Osteocyte (in vitro differentiated cells): ENCODE measurements at places on chromosomes 5 and 9. TPM values are rescaled to one million over a fixed set of nuclear protein-coding genes. Genes with fewer than 3 reads are reported as not detected.

GRCh38 chr5:32421075-32421474 is 23.5 kb downstream of the ZFR start:
- DNase-seq, result no peak

- no peak for DNase-seq
Measured at GRCh38 chr5:60668686-60669304, 31.2 kb downstream of the DEPDC1B start.

DNA sequence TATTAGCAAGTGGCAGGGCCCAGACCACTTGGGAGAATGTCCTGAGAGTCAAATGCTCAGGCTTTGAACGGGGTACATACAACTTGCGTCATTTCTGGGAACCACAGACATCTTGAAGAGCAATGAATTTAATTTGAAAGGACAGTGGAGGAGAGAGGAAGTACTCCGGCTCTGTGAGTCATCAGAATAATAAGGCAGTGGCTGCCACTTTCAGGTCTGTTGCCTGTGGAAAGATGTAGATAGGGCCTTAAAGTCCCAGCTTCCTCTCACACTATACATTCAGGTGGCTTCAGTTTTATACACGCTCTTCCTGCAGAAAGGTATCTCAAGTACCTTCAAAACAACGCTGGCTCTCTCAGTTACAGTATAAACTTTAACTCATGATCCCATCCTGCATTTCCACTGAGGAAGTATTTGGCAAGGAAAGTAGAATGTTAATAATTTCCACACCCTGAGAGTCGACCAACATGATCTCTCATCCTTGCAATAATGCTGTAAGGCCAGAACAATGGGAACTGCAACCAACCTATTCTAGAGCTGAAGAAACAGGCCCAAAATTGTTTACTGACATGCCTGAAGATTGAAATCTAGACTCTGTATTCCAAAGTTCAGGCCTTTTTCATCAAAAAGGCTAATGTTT is 6.8 kb upstream of the PRUNE2 start:
- DNase-seq, result no peak

GRCh38 chr9:99134893-99135341 is 30.0 kb downstream of the TGFBR1 start:
- no peak for DNase-seq

ZNF189 gene
- 17.3 and 19.0 TPM in 2 replicates for total RNA-seq

PCDHB12 gene
- 1.9 and 2.2 TPM in 2 replicates for total RNA-seq

SLC2A8 gene
- 18.2 and 18.7 TPM in 2 replicates for total RNA-seq

DNA sequence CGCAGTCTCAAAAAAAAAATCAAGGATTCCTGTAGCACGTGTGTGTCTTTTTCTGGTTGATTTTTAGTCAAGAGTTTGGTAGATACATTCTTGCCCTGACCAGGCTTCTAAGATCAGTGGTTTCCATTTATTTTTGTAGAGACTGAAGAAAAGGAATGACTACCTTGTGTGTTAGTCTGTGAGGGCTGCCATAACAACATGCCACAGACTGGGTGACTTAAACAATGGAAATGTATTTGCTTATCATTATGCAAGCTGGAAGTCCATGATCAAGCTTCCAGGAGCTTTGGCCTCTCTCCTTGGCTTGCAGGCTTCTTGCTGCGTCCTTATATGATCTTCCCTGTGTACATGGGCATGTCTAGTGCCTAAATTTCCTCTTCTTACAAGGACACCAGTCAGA is 127.0 kb downstream of the CCDC192 start:
- DNase-seq, result no peak

- DNase-seq, result peak; percentile 76
Measured at GRCh38 chr9:114031948-114032840, 45.9 kb downstream of the AMBP start.

DNA sequence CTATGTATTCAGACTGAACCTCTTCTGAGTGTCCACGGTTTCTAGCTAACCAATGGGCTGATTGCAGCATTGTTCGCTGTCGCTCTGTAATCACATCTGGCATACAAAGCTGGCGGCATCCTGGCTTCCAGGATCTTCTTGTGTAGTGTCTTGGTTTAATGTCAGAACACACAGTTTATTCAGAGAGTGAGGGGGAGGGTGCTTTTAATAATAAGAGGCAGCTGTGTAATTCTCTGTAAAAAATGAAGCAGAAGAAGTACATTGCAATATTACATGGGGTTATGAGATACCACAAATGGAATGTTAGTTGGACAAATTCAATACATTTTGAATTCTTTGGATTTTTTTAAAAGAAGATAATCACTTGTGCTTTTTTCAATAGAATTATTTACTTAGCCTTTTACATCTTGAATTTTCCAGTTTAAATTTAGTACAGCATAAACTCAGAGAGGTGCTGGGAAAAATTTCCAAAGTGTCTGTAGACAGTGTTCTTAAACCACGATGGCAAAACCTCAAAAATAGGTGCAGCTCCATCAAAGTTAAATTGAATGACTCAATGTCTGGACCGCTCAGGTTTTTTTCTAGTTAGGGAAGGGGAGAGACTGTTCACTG is 206.0 kb downstream of the PCSK1 start:
- no peak for DNase-seq

GRCh38 chr5:168174376-168174775 is 117.1 kb upstream of the WWC1 start:
- DNase-seq, result no peak

ATP10B gene
- total RNA-seq, result not detected in 2 replicates

DNA sequence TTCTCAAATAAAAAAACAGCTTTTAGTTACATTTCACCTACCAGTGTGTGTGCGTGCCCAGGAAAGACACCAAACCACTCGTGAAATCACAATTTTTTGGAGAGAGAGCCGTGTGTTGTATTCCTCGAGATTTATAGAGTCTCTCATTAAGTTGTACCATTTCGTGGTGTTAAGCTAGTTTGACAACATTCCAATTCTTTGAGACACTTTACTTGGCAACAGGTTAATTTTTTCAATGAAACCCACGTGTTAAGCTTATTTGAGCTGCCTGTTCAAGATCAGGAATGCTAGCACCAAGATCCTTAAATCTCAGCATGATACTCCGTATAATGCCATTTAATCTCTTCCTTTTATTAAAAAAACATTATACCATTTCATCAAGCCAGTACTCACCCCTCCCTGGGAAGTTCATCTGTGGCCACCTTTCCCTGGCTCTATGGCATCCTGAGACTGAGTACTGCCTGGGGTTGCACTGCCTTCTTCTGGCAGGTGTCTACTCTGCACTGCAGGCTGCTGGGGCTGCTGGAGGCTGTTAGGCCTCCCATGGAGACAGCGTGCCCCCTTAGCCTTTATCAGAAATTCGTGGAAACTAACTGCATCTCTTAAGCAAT is 143.7 kb downstream of the ARHGAP26 start:
- no peak for DNase-seq

SLC25A48 gene
- total RNA-seq, result not detected in 2 replicates

FKTN gene
- total RNA-seq, result 23.5 and 23.7 TPM in 2 replicates

GRCh38 chr5:142929587-142929986 is 159.4 kb downstream of the ARHGAP26 start:
- DNase-seq, result no peak

GPR150 gene
- total RNA-seq, result 0.16 and 0.21 TPM in 2 replicates

PCDHB15 gene
- 4.3 and 4.4 TPM in 2 replicates for total RNA-seq

DNA sequence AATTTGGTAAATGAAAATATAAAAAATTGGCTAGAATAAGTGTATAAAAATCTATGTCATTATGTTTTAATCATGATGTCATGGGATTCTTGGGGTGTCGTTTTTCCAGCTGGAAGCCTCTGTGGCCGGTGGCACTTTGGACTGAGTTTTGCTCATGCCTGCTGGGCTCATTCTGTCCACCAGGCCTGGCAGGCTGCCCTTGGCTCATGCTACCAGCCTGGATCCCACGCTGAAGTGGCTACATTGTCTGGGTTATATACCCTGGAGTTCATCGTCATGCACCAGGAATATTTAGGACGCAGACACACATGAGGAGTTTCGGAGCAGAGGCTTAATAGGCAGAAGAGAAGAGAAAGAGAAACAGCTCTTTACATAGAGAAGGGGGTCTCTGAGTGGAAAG is 1913.7 kb upstream of the WWC1 start:
- DNase-seq, result no peak

DNA sequence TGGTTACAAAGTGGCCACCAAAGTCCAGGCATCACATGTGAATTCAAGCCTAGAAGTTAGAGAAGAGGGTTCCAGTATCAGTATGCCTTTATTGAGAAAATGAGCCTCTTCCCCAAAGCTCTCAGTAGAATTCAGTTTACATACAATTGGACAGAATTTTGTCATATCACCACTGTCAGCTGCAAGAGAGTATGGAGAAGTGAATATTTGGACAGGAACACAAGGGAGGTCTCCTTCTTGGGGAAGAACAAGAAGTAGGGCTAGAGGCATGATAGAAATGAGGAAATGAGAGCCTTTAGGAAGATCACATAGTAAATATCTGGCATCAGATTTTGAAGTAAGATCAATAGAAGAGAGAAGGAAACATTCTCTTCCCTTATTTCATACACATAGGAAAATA is 27.8 kb upstream of the VLDLR start:
- DNase-seq, result no peak

DNA sequence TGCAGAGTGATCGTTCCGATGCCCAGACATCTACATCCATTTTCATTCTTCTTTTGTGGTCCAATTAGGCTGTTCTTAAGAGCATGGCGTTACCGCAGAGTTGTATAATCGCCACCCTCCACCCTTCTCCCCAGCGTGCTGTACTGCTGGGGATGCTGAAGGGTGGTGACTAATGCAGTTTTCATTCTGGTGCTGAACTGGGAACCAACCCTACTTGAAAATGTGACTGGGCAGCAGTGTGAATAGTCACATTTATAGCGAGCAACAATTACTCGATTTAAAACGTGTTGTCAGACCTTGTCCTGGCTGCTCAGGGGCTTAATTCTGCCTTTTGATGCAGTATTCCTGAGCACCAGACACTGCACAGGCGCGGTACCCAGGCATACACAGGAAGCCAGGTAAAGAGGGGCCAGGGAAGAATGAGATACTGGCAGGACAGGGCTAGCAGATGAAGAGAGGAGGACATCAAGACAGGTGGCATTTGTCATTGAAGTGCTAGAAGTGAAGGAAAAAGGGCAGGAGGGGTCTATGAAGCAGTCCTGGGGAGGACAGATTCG is 719 bp upstream of the ISCA1 start:
- DNase-seq, result no peak

- no peak for DNase-seq
Measured at GRCh38 chr9:98374385-98375051, 119.1 kb upstream of the TBC1D2 start.

GRCh38 chr9:25814023-25814422 is 135.8 kb upstream of the TUSC1 start:
- DNase-seq, result no peak

- DNase-seq, result peak; percentile 89
Measured at GRCh38 chr5:52840277-52841050, 52.7 kb downstream of the ITGA1 start.

DNA sequence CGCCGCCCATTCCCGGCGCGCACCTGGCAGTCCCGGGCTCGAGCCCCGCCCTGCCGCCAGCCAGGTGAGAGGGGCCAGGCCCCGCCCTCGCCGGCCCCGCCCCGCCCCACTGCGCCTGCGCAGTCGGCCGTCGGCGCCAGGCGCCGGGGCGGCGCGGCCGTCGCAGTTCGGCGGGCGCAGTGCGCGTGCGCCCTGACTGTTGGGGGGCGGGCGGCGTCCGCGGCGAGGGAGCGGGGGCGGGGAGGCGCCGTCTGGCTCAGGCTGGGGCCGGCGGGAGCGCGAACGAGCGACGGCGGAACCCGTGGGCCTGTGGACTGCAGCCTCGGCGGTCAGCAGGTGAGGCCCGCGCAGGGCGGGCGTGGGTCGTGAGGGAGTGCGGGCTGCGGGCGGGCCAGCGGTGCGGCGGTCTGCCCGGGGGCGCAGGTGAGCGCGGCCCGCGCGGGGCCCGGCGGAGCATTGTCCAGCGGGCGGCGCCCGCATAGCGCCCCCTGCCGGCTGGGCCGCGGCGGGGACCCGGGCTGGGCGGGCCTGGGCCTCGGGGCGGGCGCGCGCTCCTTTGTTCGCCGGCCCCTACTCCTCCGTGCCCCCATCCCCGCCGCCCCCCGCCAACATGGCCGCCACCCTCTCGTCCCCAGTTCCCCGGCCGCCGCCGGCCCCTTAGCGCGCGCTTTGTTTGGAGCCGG is at the start of gene SPIN1:
TSS of gene SPIN1 (plus strand) at position 242 of the 683 bp plus-strand sequence. CDS start 38,096 bp downstream, outside the sequence.
- DNase-seq, result peak; percentile 96

DNA sequence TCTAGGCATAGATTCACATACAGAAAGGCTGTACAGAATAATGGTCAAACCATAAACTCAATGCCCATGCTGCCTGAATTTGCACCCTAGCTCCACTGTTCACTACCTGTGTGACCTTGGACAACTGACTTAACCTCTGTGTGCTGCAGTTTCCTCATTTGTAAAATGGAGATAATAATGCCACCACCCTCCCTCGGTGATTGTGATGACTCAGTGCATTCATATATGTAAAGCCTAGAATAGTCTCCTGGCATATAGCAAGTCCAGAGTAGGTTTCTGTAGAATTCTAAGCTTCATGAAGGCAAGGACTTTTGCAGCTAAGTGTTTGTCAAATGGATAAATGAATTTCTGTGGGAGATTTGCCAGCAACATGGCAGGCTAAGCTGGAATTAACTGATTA is 297.8 kb upstream of the NR4A3 start:
- DNase-seq, result no peak

DNA sequence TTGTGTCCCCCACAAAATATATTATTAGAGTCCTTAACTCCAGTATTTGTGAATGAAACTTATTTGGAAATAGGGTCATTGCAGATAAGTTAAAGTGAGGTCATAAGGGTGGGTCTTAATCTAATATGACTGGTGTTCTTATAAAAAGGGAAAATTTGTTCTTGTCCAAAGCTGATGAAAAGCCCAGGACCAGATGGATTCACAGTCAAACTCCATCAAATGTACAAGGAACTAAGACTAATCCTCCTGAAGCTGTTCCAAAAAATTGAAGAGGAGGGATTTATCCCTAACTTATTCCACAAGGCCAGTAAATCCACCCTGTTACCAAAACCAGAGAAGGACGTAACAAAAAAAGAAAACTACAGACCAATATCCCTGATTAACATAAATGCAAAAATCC is 56.4 kb upstream of the SLIT3 start:
- DNase-seq, result no peak

PCDHB14 gene
- total RNA-seq, result 8.8 and 9.0 TPM in 2 replicates

DNA sequence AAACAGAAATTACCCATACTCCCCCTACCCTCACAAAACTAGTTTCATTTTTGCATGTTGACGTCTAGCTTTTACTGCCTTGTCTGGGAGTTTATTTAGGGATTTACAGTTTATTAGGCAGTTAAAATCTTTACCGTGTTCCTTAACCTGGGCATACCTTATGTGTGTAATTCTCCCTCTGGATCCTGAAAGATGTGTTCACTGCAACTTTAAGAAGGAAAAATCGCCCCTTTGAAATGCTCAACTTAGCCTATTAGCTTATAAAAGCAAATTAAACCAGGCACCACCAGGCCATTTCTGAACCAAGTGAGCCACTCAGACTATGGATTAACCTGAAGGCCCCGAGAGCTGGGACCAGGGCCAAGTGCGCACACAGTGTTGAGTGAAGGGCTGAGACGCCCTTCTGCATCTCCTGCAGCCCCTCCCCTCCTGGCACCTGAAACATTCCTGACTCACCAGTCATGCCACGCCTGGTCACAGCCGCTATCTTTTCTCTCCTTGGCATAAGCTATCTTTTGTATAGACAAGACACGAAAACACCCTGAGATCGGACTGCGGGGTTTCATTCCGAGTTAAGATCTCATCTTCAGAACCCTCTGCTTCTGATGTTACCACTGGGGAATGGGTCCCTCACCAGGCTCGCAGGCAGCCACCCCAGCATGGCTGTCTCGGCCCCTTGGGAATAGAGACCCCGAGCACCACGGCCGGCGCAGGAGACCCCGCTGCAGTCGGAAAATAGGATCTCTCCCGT is 111.9 kb downstream of the ROR2 start:
- DNase-seq, result no peak
